ENCODE measurements at places on chromosomes 2 and 18. TPM values are rescaled to one million over a fixed set of nuclear protein-coding genes. Genes with fewer than 3 reads are reported as not detected.

POTEJ gene
- under 0.01 TPM for total RNA-seq

DNA sequence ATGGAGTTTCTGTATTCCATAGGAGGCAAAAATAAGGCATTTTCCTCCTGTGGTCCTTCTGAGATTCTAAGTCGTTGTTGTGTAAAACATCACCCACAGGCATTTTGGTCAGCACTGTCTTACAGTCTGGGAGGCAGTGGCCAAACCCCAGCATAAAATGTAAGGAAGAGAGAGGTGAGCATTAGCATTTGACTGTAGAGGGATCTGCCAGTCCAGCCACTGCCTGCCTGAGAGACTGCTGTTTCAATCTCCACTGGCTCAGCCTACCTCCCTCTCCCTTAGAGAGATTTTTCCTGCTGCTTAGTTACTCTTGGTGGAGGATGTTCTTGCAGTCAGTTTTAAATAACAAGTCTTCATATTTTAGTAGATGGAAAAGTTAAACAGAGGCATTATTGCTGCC, 77.0 kb downstream of the ARHGEF33 start:
- no peak for DNase-seq

SMPD4 gene
- total RNA-seq = 31.0 TPM

DNA sequence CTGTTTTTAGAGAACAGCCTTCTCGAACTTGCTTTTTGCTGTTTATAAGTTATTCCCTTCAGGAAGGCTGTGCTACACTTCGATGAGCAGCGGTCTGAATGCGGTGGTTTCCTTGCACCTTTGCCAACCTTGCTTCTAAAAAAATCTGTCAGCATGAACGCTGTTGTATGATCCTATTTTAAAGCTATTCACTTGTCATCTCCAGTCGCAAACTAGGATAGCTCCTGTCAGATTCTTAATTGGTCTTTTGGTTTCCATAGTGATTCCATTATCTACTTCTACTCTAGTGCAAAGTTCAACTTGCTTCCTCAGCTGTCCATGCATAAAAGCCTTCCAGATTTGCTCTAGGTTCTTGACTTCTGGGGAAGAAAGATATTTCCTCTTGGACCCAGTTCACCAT, 76.3 kb upstream of the GALNT3 start:
- DNase-seq = no peak

ABCB11 gene
- 0.27 TPM for total RNA-seq

DNA sequence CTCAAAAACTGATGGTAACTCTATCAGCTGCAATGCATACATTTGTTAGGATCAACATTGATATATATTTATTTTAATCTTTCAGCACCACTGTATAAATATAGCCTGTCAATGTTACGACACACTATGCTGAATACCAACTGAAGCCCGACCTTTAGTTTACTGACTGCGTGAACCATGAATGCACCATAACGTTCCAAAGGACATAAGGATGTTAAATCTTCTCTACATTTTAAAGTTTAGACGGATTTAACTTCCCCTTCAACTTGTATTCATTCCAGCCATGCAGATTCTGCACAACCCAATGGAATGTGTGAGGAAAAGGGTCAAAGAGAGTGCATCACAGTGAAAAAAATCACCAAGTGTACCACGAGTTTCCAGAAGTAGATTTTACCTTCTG, 489.5 kb downstream of the IRS1 start:
- no peak for DNase-seq

DNA sequence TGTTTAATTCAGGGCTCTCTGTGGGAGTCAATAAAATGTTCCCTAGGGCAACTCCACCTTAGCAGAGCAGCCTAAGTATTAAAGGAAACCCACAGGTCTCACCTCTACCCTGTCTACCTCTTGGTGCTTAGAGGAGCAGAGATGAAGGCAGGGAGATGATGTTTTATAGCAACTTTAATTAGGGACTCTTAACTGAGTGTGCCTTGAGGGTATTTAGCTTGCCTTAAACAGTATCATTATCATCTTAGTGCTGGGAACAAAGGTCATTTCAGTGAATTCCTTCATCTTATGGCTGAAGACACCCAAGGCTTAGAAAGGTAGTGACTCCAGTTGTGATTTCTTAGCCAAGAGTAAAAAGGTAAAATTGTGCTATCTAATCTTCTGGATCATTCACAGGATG, 26.7 kb downstream of the VIL1 start:
- no peak for DNase-seq

- DNase-seq = no peak
These were observed 130.8 kb upstream of the MSH6 start for GRCh38 chr2:47652061-47652690.

GRCh38 chr18:7291046-7291445, 60.2 kb downstream of the LRRC30 start:
- DNase-seq = no peak

TPO gene
- total RNA-seq = under 0.01 TPM

CHRNG gene
- total RNA-seq = not detected

- no peak for DNase-seq
These were observed 85.3 kb downstream of the C2orf74 start for GRCh38 chr2:61247204-61247812.

DNA sequence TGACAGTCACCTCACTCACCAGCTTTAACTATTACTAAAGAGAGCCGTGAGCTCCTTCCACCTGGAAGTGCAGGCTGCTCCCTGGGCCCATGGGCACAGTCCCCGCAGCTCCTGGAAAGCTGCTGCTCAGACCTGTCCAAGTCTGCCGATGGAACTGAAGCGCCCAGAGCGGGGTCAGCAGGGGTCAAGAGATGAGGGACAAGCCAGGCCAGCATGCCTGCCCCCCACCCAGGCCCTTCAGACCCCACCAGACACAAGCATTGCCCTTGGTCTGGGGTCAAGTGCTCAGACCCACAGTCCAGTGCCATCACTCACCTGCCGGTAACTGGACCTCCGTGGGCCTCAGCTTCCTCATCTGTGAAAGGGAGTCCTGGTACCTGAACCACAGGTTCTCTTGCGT, 59.9 kb downstream of the BIN1 start:
- no peak for DNase-seq

ANKRD62 gene
- not detected for total RNA-seq

DNA sequence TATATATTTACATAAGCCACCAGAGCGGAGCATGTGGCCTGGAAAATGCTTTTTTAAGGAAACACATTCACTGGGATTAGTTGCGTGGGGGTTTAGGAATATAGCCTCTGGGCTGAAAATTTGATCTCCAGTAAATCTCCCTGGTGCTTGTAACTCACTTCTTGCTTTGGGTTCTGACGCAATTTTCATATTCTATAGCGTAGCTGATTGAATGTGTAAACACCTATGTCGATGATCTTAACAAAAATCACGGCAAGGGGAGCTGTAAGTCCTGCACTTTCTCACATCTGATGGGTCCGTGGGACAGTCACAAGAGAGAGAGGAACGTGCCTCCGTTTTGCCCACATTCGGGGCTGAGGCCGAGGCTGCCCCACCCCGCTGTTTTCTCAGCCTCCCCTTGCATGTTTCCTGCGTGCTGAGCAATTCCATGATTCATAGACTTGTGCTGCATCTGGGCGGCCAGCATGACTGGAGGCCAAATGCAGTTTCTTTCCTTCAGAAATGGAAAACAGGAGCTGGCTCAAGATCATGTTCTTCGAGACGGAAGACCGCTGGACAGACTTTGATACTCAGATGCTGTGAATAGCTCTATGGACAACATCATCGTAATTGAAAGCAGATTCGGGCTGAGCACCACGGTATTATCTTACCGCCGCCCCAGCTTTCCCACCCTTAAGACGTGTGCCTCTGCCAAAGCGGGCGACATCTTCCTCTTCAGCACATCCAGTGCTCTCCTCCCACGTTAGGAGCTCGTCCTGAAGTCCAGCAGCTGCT, 109.2 kb downstream of the TMEM18 start:
- DNase-seq = no peak

MEIS1 gene
- 96.9 TPM for total RNA-seq

DNA sequence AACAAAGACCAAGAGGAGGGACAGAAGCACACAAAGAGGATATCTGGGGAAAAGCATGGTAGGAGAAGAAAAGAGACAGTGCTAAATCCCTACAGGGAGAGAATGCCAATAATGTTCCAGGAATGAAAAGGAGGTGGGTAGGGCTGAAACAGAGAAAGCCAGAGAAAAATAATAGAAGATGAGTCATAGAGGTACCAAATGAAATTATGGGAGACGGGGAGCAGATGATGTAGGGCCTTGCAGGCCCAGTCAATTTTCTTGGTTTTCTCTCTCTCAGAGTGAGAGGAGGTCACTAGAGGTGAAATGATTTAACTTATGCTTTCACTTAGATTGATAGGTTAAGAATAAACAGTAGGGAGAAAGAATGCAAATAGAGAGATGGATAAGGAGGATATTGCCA, 61.5 kb downstream of the RPRM start:
- DNase-seq = no peak

GRCh38 chr2:1496359-1496821, 83.1 kb downstream of the TPO start:
- DNase-seq = no peak

DNA sequence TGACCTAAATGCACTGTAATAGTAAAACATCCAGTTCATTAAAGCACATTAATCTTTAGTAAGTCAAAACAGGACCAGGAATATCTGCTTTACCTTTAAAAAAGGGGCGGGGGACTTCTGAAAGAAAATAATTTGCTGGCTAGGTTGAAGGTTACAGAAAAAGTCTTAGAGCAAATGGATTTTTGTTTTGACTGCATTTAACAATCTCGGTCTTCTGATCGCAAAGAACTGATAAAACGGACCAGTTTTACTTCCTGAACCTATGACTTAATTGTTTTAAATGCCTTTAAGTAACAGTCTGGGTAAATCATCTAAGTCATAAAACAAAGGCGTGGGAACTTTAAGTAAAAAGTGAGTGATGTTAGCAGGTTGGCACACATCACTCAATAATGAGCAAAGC, 783 bp downstream of the BUB1 start:
- DNase-seq = no peak

GRCh38 chr2:26617588-26618083, 23.5 kb downstream of the CIB4 start:
- no peak for DNase-seq

SLC35G4 gene
- not detected for total RNA-seq

GRCh38 chr18:64474773-64475172, 325.9 kb upstream of the LINC00305 start:
- DNase-seq = no peak

- DNase-seq = no peak
These were observed 42.4 kb downstream of the THADA start for GRCh38 chr2:43553341-43553855.

- no peak for DNase-seq
These were observed 11.7 kb downstream of the SH3YL1 start for GRCh38 chr2:252001-252602.
